Effector memory CD4-positive, alpha-beta T cell (primary cell): ENCODE measurements at places on chromosomes 6 and 20.

- no peak for DNase-seq
Observed at GRCh38 chr20:32516583-32517517, 68.3 kb downstream of the NOL4L start.

GRCh38 chr6:119426619-119427018, 77.1 kb upstream of the MAN1A1 start:
- DNase-seq: no peak

GRCh38 chr6:50264995-50265571, 215.4 kb upstream of the DEFB112 start:
- no peak for DNase-seq

DNA sequence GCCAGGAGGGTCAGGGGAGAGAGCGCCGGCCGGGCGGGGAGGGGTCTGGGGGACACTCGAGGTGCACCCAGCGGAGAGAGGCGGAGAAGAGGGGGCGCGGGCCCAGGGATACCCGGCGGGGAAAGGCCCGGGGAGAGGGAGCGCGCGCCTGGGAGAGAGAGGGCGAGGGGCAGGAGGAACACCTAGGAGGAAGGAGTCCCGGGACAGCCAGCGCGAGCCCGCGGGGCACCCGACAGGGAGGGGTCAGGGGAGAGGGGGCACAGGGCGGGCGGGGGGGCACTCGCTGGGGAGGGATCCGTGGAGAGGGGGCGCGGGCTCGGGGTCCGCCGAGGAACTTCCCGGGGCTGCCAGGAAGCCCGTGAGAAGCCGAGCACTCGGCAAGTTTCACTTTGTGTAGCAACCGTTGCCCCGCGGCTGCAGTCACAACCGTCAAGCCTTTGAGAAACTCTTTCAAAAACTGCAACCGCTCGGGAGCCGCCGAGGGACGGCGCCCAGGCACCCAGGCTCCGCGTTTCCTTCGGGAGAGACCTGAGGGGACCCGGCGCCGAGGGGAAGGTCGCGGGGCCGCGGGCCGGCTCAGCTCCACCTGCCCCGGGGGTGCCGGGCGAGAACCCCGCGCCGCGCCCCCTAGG, 471 bp downstream of the EZR start:
- peak; percentile 56 for DNase-seq

- no peak for DNase-seq
Observed at GRCh38 chr6:1762203-1762602, 152.5 kb downstream of the FOXC1 start.

DNA sequence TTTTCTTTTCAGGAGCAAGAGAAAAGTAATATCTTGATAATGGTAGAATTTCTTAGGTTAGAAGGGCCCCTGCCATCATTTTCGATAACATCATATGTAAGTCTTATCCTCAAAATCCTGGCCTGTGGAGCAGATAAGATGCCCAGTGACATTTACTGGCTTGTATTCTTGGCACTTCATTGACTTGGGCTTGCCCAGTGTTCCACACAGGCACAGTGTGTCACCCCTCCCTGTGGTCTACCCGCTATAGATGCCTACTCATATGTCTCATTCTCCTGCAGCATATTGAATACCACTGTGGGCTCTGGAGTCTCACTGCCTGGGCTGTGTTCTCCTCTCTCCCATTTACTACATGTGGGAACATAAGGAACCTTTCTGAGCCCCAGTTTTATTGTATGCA, 105.0 kb downstream of the GRM1 start:
- DNase-seq: no peak

GRCh38 chr6:143050509-143050908, 10.2 kb upstream of the AIG1 start:
- DNase-seq: no peak
